Karpas-422 (cell line): ENCODE measurements at places on chromosomes 7 and 10. TPM values are rescaled to one million over a fixed set of nuclear protein-coding genes. Genes with fewer than 3 reads are reported as not detected.

Gene SPACDR
- total RNA-seq: 1.5 and 2.8 TPM in 2 replicates

Gene OR9A2
- total RNA-seq: not detected in 2 replicates

Gene CNTNAP2
- total RNA-seq: not detected in 2 replicates

Gene GNGT1
- not detected in 2 replicates for total RNA-seq

Gene ZNF282
- total RNA-seq: 20.7 and 20.8 TPM in 2 replicates

Gene OR2A5
- total RNA-seq: not detected in 2 replicates

Gene GHRHR
- not detected in 2 replicates for total RNA-seq

Gene CALHM3
- 0.30 and 0.61 TPM in 2 replicates for total RNA-seq
